Skeletal muscle tissue (tissue), 5 donors: ENCODE measurements at places on chromosomes 11 and 22. TPM values are rescaled to one million over a fixed set of nuclear protein-coding genes. Genes with fewer than 3 reads are reported as not detected.

IGLL1 gene
- not detected for total RNA-seq

OR5B21 gene
- not detected for total RNA-seq

SLC22A12 gene
- total RNA-seq: not detected

MPEG1 gene
- total RNA-seq: 11.0 TPM

ZP1 gene
- total RNA-seq: not detected
